Stimulated activated CD8-positive, alpha-beta memory T cell treated with anti-CD3 and anti-CD28 coated beads, Interleukin-15, amount 100 ng/mL, for 24 hours (primary cell): ENCODE measurements at places on chromosomes 1 and 21.

- DNase-seq, result peak; percentile 60
Observed at GRCh38 chr1:23838401-23838866, 13.2 kb upstream of the HMGCL start.

DNA sequence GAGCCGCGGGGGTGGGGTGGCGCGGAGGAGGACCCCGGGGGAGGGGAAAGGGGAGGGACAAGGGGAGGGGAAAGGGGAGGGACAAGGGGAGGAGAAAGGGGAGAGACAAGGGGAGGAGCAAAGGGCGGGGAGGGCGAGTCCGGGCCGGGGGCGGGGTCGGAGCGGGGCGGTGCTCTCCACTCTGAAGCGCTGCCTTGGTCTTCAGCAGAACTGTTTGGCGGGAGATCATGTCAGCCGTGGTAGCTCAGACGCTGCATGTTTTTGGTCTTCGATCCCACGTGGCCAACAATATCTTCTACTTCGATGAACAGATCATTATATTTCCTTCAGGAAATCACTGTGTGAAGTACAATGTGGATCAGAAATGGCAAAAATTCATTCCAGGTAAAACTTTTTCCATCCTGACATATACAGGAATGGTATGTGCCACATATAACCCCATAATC, 420 bp downstream of the CFAP57 start:
- DNase-seq, result peak; percentile 55

- DNase-seq, result no peak
Observed at GRCh38 chr1:13878451-13878850, 178.5 kb downstream of the PRDM2 start.

- no peak for DNase-seq
Observed at GRCh38 chr1:233689748-233690254, 75.9 kb downstream of the KCNK1 start.
